ENCODE measurements at places on chromosomes 7 and 10.

DNA sequence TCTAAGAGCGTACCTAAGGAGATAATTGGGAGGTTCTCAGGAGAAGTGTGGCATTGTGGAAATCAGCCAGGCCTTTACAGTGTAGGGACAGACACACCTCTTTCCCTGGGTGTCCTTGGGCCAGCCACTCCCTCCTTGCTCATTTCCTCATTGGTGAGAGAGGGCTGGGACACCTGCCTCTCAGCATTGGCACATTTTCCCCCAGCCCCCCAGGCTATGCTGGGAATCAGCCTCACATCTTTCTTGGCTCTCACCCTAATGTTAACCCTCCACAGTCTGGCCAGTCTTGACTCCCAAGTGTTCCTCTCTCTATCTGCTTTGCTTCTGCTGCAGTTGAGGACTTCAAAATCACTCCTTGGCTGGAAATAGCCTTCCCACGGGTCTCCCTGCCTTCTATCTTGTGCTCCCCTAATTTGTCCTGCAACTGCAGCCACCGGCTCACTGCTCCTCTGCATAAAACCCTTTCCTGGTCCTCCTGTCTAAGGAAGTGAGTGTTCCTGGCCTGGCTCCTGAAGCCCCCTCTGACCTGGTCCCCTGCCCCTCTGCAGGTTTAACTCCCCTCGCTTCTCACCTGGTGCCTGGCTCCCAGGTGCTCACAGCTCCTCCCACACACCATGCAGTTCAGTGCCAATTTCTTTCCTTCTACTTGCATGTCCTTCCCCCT lies 15.8 kb downstream of the TBXAS1 start:
- no peak for DNase-seq

- DNase-seq = no peak
Observed at GRCh38 chr10:79434223-79434687, 11.2 kb downstream of the ZCCHC24 start.

GRCh38 chr7:29565224-29565630 lies 1.6 kb downstream of the PRR15 start:
- DNase-seq = no peak

GRCh38 chr7:159070431-159071148 lies 74.1 kb downstream of the VIPR2 start:
- no peak for DNase-seq

GRCh38 chr7:114973147-114973546 lies 51.3 kb downstream of the MDFIC start:
- DNase-seq = no peak

GRCh38 chr7:65268782-65269149 lies 104.9 kb upstream of the ZNF92 start:
- DNase-seq = no peak

GRCh38 chr7:25913598-25914224 lies 238.3 kb upstream of the NFE2L3 start:
- no peak for DNase-seq

DNA sequence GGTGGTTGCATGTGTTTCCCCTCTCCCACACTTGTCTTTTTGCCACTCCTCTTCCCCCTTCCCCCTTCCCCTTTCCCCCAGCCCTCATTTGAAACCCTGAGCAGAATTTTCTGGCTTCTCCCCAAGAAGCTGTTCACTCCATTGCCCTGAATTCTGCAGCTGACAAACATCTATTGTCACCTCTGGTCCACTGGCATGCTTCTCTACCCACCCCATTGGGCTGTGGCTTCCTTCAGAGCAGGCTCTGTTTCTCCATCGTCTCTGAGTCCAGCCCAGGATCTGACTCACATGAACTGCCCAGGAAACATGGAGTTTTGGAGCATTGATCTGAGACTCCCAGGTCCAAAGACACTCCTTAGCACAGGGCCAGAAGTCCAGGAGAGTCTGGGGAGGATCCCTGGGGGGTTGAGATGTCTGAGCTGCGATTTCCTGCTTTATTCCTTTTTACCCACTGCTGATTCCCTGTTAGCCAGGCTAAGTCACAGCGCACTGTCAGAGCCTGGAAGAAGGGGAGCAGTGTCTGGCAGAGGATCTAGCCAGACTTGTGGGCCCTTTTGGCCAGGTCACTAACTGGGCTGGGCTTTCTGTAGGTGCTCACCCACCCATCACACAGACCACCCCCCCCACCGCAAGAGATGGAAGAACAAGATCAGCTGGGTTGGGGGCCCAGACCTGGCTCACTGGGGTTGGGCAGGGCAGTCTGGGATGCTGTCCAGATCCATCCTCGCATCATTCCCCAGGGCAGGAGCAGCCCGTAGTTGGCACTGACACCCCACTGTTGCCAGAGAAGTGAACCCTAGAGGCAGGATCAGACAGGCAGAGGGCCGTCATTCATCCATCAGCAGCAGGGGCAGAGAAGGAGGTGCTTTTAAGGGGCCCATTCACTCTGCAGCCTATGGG lies 3.5 kb downstream of the CHAT start:
- DNase-seq = no peak

- DNase-seq = no peak
Observed at GRCh38 chr7:142228537-142229104, 29.2 kb downstream of the PRSS58 start.

- DNase-seq = no peak
Observed at GRCh38 chr10:23897267-23897666, 311.7 kb upstream of the KIAA1217 start.

DNA sequence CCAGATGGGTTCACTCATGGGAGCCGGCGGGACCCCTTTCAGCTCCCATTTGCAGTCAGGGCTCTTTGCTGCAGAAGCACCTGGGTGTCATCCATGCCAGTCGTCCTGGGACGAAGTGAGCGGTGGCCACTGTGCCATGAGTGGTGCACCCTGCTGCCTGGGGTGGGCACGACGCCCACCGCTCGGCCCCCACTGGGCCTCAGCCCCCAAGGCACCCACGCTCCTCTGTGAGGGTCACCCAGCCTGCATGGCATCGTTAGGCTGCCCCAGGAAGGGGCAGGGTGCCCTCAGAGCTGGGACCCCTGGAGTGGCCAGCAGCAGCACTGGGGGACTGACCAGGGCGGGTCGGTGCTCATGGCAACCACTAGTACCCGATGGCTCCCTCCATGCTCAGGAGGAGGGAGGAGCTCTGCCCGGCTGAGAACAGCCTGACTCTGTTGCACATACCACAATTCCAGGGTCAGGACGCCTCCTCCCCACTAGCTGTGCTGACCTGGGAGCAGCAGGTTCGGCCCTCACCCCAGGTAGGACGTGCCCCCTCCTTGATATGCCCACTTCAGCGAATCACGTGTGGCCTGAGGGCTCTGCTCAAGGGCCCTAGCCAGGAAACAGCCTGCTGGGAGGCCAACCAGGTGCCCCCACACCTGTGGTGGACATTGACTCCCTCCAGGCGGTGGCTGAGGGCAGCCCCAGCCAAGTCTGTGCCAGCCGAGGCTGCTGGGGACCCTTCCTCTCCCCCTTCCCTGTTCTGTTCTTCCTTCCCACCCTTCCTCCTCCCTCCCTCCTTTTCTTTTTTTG lies 28.5 kb upstream of the CFAP46 start:
- DNase-seq = no peak

GRCh38 chr7:28596245-28596935 lies 184.1 kb downstream of the CREB5 start:
- DNase-seq = no peak

DNA sequence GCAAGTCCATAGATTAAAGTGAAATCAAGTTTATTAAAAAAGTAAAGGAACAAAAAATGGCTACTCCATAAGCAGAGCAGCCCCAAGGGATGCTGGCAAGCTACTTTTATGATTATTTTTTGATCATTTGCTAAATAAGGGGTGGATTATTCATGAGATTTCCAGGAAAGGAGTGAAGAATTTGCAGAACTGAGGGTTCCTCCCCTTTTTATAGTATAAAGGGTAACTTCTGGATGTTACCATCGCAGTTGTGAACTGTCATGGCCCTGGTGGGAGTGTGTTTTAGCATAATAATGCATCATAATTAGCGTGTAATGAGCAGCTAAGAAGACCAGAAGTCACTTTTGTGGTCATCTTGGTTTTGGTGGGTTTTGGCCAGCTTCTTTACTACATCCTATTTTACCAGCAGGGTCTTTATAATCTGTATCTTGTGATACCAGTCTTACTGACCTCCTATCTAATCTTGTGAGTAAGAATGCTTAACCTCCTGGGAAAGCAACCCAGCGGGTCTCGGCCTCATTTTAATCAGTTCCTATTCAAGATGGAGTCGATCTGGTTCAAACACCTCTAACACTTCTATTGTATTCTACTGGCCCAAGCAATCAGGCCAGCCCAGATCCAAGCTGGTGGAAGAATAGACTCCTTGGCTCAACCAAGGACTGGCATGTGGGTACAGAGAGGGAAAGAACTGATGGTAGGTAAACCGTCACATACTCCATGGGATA lies 87.9 kb upstream of the NPSR1 start:
- no peak for DNase-seq

DNA sequence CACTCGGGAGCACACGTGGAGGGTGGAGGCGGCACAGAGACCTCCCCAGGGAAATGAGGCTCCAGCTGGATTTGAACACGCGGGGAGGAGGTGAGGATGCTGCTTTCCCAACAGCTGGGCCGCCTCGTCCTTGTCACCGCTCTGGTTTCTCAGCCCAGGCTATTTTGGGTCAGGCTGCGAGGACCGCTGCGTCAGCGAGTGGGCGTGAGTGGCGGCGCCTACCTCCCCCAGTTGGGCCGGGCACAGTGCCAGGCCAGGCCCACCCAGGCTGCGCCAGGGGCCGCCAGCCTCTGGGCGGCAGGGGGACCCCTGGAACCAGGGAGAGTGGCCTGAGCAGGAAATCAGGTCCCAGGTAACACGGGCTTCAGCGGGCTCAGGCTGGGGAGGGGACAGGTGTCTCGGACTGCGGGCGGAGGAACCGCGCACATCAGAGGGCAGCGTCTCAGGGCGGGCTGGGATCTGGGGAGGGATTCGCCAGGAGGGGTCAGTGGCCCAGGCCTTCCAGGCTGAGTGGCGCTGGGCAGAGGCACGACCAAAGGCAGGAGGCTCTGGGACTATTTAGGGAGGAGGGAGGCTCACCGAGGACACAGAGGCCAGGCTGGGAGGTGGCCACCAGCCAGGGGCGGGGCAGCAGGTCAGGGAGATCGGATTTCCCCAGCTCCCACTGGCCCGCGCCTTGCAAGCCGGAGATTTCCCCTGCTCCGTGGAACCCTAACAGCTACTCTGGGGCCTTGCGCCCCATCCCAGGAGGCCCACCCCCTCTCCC lies 125.2 kb upstream of the RET start:
- DNase-seq = no peak

GRCh38 chr7:69434398-69434815 lies 163.9 kb upstream of the AUTS2 start:
- DNase-seq = no peak

DNA sequence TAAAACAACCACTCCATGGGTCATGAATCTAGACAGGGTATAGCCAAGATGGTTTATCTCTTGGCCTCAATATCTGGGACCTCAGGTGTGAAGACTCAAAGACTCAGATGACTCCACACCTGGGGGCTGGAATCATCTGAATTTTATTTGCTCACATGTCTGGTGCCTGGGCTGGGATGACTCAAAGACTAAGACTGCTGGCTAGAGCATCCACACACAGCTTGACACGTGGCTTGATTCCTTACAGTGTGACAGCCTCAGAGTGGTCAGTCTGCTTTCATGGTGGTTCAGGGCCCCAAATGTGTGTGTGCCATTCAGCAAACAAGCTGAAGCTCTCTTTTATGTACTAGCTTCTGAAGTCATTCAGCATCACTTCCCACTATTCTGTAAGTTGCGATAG lies 333.7 kb downstream of the RNLS start:
- DNase-seq = no peak

DNA sequence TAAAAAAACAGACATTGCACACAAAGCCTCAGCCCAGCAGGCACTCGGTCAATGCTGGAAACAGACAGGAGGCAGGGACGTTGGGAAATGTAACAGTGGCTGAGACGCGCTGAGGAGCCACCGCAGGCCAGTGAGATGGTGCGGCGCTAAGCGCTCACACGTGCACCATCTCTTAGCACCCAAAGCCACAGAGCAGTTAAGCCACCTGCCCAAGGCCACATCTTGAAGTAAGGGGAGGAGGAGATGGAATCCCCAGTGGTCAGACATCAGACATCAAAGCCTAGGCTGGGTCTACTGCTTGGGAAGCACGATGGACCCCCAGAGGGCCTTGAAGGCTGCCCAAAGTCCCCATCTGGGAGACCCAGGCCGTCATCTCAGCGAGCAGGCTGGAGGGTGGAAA lies 15.6 kb downstream of the LAT2 start:
- DNase-seq = no peak

DNA sequence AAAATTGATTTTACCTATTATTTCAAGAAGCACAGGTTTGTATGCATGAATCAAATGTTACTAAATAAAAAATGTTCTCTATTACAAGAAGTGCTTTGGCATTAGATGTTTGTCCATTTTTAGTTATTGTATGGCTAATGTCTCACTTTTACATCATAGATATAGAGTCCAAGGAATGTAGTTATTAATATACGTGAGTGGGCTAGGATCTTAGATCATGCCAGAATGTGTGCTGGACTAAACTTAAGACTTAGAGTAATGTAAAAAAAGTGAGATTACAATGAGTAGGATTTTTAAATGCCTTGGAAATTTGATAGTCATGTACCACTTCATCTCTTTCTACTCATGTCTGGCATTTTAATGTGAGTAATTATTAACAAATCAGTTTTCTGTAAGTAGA lies 196.6 kb downstream of the ARL4A start:
- DNase-seq = no peak

DNA sequence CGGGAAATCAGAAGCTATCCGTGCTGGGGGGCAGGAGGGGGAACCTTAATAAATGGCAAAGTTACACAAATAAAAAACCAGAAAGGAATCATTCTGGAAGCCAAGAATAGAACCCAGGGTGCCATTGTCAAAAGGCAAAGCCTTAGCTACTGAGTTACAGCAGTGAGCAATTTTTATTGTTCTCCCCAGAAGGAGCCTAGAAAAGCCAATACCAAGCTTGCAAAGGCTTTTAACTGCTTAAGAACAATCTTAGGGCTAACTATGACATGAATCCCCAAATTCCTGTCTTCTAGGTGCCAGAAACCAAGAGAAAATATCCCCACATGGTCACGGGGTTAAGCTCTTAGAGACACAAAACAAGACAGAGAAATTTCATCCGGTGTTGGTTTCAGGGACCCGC lies 482.7 kb downstream of the CCSER2 start:
- no peak for DNase-seq

DNA sequence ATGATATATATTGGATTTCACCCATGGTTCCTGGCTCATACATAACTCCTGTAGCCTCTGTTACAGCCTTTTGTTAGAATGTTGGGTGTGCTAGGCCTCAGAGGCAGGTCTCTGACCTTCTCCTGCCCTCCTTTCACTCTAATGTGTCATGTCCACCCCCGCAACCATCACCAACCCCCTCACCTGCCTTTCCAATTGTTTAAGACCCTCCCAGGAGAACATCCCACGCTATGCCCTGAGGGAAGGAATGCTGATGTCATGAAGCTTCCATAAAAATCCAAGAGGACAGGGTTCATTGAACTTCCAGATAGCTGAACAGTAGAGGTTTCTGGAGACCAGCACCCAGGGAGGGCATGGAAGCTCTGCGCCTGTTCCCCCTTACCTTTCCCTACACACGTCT lies 30.8 kb upstream of the C10orf67 start:
- no peak for DNase-seq

DNA sequence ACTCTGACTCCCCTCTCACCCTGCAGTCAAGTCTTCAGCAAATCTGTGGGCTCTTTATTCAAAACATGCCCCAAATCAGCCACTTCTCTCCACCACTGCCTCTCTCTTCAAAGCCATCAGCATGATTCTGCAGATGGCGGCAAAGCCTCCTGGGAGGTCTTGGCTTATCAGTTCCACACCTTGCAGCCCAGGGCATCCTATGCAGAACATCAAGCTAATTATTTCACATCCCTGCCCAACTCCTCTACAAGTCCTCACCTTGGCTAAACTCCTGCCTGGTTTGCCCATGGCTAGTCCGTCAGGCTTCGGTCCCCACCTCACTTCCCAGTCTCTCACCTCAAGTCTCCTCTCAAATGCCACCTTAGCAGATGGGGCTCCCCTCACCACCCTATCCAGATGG lies 70.2 kb downstream of the PIP4K2A start:
- no peak for DNase-seq

Data from SIG-M5 (cell line).